ENCODE measurements at places on chromosomes 12 and 14.

GRCh38 chr12:13670285-13670866 is 311.0 kb downstream of the GRIN2B start:
- DNase-seq: no peak

GRCh38 chr12:111170543-111170942 is 198.4 kb downstream of the PHETA1 start:
- DNase-seq: no peak

DNA sequence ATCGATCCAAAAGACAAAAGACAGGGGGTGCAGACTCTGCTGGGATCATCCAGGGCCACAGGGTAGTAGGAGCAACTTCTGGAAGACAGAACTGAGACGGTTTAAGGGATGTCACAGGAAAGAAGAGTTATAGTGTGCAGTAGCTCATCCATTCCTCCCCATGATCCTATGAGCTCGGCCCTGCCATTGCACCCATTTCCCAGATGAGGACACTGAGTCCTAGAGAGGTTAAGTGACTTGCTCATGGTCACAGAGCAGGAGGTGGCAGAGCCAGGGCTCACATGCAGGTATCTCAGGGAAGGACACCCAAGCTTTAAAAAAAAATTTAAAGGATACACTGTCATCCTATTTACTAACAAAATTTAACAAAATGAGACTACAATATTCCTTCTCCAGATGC is 86.1 kb upstream of the FZD10 start:
- no peak for DNase-seq

DNA sequence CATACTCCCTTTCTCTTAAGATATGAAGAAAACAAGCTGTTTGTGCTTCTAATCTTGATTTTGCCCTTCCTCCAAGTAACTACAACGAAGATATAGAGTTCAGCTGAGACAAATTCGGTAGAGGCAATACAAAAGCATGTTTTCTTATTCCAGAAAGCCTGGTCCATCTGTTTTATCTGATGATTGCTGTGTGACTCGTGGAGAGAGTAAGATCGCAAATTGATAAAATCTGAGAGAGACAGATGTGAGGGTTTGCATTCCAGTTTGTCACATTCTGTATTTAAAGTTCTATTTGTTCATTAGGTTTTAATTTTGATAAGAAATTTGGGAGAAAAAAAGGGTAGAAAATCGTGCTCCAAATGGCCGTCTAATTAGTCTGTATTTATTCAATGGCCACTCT is 192.1 kb downstream of the CPNE8 start:
- no peak for DNase-seq

DNA sequence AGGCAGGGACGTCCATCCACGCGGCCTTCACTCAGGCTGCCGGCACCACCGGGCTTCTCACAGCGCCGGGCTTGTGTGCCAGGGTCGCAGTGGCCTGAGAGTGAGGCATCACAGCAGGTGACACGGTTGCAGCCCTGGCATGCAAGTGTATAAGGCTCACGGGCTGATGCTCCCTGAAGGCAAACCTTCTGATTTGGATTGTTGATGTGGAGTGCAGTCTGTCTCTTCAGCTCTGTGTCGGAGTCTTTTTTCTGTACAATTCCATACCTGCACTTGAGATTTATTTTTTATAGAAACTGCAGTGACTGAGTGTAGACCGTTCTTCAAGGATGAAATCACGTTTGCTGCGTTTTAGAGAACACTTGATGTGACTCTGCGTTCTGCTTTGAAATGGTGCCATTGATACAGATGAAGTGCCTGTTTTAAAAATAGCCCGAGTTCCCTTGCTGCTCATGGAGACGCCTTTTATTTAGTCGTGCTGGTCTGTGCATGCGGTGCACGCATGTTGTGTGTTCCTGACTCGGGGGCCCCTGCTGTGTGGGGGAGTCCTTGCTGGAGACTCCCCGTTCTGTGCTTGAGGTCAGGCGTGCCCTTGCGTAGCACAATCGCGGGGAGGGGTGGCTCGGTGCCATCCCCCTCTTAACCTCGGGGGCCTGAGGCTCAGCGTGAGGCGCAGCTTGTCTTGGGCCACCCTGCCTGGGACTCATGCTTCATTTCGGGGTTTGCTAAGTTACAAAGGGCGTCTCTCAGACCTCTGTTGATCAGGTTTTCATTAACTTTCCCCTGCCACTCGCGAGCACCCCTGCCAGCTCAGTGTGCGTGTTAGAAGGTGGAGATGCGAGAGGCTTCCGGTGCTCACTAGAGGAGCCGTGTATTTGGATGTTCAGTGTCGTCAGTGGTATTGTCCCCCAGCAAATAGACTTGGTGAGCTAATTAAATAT is 21.6 kb upstream of the AMN start:
- no peak for DNase-seq
